Effector memory CD8-positive, alpha-beta T cell (primary cell): ENCODE measurements at places on chromosomes 6 and 20.

GRCh38 chr6:33427585-33428223 is 7.8 kb downstream of the SYNGAP1 start:
- H3K27ac ChIP-seq = peak overlapping the region; percentile 100
- H3K27me3 ChIP-seq = no peaks in the 10 kb centered on the region
- peaks cover 55% of the 10 kb centered on the region for H3K36me3 ChIP-seq
- H3K4me1 ChIP-seq = peaks cover 73% of the 10 kb centered on the region
- H3K4me3 ChIP-seq = peak overlapping the region; percentile 98

DNA sequence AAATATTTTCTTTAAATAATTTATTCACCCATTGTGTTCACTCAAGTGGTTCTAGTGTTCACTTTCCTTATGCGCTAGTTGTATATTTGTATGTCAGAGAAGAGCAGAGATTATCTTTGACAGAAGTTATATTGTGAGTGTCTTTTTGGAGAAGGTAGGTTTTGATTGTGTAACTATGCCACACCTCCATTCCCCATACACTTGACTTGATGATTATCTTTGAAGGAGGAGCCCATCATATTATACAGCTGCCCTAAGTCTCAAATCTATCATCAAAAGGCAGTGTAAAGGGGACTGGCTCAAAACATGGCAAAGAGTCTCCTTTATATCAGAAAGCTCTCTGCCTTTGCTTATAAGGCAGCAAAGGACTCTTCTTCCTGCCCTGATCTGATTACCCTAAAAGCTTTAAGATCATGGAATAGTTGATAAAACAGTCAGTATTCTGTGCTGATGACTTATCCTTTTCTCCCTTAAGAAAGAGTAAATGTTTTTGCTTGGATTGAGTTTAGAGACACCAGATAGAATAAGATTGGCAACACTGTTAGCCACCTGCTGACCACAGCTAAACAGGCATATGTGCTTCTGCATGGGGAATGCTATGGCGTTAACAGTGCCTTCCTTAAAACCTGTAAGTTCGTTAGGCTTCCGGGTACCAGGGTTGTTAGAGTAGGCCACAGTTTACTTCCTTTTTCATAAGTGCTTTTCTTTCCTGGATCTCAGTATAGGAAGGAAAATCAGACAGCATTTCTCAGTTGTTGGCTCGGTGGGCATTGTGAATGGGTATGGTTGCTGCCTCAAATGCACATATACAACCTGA is 22.6 kb downstream of the TOP1 start:
- peak overlapping the region; percentile 40 for H3K4me3 ChIP-seq
- DNase-seq = no peak
- H3K27me3 ChIP-seq = no peaks in the 10 kb centered on the region
- H3K4me1 ChIP-seq = peaks cover 93% of the 10 kb centered on the region

DNA sequence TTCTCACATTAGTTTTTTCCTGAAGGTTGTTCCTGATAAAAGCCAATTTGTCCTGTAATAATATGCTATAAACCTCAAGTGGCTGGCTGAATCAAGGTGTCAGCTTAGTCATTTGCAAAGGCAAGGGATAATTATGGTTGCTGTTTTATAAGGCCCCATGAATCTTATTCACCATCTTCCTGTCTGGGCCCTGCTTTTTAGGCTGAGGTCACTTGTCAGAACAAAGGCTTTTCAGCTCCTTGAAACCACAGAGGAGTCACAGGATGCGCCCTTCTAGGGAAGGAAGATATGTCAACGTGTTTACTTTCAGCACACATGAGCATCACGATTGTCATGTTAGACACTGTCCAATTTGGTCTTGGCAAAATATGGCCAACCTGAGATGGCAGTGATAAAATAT is 64.8 kb upstream of the NAA20 start:
- no peak overlapping the region for H3K27ac ChIP-seq

DNA sequence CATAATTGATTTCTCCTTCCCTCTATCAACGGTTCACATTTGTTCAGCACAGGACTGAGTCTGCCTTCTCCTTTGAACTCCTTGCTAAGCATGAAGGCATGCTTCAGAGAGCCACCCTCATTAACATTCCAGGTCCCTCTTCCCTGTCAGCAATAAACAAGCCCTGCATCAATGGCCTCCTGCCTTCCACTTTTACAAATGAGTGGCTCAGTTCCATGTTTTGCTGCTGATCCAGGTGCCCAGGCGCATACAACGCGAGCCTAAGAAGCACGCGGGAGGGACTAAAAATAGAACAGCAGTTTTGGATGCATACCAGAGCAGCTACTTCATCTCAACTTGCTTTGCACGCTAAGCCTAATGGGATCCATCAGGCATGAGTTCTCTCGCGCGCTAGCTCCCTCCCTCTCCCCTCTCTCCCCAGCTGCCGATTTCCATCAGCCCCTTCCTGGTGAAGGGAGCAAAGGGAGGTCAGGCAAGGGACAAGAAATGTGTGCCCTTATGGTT is 53.4 kb downstream of the TRAF3IP2 start:
- no peak overlapping the region for H3K4me3 ChIP-seq
- peaks cover 3% of the 10 kb centered on the region for H3K36me3 ChIP-seq
- DNase-seq = no peak
- H3K27me3 ChIP-seq = no peaks in the 10 kb centered on the region
- peak overlapping the region; percentile 11 for H3K27ac ChIP-seq

GRCh38 chr6:21455071-21455470 is 138.5 kb upstream of the SOX4 start:
- H3K27me3 ChIP-seq = peaks cover 11% of the 10 kb centered on the region
- H3K4me3 ChIP-seq = no peak overlapping the region
- no peaks in the 10 kb centered on the region for H3K36me3 ChIP-seq
- no peak overlapping the region for H3K27ac ChIP-seq
- H3K4me1 ChIP-seq = peaks cover 3% of the 10 kb centered on the region

DNA sequence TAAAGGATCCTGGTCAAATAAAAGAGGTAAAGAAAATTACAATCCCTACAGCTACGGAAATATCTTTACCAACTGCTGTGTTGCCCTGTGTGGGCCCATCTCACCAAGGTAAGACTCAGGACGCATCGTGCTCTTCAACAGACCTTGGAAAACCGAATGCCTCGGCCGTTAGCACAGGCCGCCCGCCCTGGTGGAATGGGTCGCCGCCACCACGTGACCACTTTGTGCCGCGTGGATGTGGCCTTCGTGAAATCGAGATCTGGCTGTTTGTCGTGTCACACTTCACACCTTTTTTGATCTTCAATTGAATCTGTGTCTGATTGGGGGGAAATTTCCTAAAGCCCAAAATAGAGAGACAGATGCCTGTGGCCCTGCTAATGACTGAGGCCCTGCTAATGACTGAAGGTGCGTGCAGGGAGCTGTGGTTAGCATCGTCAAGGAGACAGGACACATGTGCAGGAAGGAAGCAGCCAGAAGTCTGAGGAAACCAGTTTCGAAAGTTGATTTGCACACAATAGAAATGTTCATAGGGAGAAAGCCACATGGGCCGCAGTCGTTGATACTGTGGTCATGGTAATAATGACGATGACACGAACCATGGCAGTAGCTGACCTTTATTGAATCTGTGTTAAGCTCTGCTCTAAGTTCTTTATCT is 175.7 kb upstream of the SNX9 start:
- H3K27me3 ChIP-seq = no peaks in the 10 kb centered on the region
- peaks cover 2% of the 10 kb centered on the region for H3K4me1 ChIP-seq
- no peak overlapping the region for H3K27ac ChIP-seq
- DNase-seq = no peak
- H3K36me3 ChIP-seq = no peaks in the 10 kb centered on the region

DNA sequence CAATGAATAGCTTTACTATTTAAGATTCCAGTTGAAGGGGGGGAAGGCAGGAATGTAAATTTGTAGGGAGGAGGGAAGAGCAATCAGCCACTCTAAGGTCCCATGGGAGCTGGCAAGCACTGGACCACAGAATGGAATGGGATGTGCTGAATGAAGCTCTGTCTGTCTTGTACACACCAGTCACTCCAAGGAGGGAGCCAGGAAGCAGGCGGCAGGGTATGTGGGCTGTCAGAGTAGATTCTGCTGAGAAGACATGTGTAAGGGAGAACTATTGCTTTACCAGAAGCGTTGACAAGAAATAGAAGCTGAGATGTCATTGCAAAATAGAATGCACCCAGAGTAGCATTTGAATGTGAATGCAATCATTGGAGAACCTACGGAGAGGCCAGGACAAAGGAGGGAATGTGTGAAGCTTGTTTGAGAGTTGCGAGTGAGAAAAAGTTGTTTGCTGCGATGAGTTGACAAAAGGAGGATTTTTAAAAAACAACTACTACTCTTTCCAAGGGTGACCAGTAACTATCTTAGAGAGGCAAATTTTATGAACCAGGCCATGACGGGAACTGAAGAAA is 25.2 kb upstream of the PDE7B start:
- no peaks in the 10 kb centered on the region for H3K4me1 ChIP-seq
- H3K4me3 ChIP-seq = no peak overlapping the region
- H3K27me3 ChIP-seq = peaks cover 14% of the 10 kb centered on the region
- no peak overlapping the region for H3K27ac ChIP-seq
- no peak for DNase-seq

DNA sequence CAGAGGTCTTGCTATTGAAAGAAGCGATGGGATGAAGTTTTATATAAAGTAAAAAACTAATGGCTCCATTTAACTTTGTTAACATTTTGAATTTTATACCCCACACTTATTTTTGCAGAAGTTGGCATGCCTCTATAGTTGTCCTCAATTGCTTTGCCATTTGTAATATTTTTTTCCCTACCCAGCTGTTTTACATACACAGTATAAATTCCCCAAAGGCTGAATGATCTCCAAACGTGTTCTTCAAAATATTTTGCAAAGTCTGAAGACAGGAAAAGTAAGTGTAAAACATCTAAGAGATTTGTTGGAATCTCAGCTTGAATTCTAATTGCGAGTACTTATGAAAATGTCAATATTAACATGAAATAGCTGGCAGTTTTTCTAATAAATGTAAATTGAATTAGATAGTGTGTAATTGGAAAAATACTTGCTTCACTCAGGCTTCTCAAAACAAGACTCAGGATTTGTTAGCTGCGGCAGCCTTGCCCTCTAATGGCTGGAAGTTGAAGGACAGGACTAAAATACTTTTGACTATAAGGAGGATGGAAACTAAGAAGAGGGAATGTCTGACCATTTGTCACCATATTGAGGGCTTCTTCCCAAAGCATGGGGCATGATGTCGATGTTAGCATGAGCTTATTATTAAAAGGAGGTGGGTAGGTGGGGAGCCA is 226.8 kb downstream of the UST start:
- H3K36me3 ChIP-seq = no peaks in the 10 kb centered on the region
- no peak overlapping the region for H3K4me3 ChIP-seq
- no peaks in the 10 kb centered on the region for H3K27me3 ChIP-seq
- no peak for DNase-seq
- no peak overlapping the region for H3K27ac ChIP-seq

DNA sequence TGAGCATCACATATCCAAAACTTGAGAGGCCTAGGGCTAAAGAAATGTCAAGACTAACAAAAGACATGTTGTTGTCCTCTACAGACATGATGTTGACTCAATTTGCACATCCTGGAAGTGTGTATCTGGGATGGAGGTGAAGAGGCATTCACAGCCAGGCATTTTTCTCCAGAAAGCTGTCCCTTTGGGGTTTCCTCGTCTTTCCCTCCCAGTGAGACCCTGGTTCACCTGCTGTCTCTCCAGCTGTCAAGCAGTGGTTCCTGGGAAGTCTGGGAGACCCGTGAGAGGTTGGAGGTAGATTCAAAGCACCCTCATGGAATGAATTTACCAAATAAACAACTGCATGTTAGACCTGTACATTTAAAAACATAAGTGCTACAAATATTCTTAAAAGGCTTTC is 32.1 kb downstream of the BACH2 start:
- no peaks in the 10 kb centered on the region for H3K27me3 ChIP-seq
- peaks cover 6% of the 10 kb centered on the region for H3K36me3 ChIP-seq
- no peaks in the 10 kb centered on the region for H3K4me1 ChIP-seq

GRCh38 chr6:150167479-150167873 is 24.6 kb downstream of the PPP1R14C start:
- H3K4me3 ChIP-seq = no peak overlapping the region
- no peaks in the 10 kb centered on the region for H3K4me1 ChIP-seq
- peaks cover 10% of the 10 kb centered on the region for H3K27me3 ChIP-seq
- H3K27ac ChIP-seq = no peak overlapping the region

DNA sequence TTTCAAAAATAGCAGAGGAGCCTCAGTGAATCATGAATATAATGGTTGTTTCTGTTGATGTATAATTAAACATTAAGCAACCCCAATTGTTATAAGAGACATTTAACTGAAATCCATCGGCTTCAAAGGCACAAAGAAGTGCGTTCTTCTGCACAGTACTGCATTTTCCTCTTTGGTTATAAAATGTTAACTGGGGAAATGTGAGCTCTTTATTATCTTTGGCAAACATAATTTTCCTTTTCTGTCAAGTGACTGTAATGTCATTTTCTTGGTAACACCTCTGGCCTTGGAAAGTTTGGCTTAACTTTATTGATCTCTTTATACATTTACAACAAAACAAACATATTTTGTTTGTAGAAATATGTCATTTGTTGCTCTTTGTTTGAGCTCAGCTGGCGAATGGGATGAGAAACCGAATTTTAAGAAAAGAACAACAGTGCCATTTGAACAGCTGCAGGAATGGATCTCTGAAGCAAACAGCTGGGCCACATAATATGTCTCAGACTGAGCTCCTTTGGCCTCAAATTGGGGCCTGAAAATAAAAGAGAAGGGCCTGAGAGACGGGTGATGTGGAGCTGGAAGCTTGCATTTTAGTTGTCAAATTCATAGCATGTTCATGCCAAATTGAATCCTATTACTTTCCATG is 427.0 kb upstream of the SPTLC3 start:
- H3K27ac ChIP-seq = no peak overlapping the region
- H3K36me3 ChIP-seq = no peaks in the 10 kb centered on the region
- DNase-seq = no peak
- H3K4me3 ChIP-seq = no peak overlapping the region
- H3K4me1 ChIP-seq = no peaks in the 10 kb centered on the region
- no peaks in the 10 kb centered on the region for H3K27me3 ChIP-seq

DNA sequence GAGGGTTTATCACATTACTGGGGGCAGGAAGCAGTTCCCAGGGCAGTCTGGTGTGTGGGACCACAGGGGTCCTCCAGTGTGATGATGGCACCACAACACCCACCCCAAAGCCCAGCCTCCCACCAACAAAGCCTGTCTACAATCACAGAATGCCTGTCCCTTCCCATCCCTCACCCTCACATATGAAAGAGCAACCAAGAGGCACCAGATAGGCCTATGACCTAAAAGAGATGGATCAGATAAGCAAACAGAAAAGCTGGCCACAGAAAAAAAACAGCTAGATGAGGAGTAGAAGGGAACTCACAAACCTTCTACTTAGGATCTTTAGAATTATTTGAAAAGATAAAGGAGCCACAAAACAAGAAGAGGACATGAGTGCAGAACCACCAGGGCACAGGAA is 54.3 kb downstream of the SERAC1 start:
- DNase-seq = no peak
- H3K36me3 ChIP-seq = peaks cover 14% of the 10 kb centered on the region
- H3K4me3 ChIP-seq = no peak overlapping the region
- no peak overlapping the region for H3K27ac ChIP-seq

GRCh38 chr20:50191544-50192363 is 1.1 kb downstream of the CEBPB start:
- peaks cover 12% of the 10 kb centered on the region for H3K36me3 ChIP-seq
- peak; percentile 46 for DNase-seq
- peaks cover 22% of the 10 kb centered on the region for H3K4me1 ChIP-seq
- H3K4me3 ChIP-seq = peak overlapping the region; percentile 96
